Astrocyte (in vitro differentiated cells and primary cell): ENCODE measurements at places on chromosomes 5 and 9.

DNA sequence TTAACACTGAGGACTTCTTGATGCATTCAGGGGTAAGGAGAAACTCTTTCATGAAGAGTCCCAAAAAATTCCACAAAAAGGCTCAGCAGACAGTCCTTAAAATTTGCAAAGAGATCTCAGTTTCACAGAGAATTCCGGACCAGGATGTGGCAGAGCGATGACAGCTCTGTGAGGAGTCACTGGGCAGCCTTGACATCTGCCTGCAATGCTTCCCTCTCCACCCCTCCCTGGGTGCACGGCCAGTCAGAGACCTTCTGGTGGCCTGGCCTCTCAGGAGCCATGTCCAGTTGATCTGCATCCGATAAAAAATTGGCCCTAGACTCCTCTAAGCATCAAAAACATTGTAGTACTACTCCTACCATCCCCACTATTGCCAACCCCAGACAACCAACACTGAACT lies 76.8 kb downstream of the MACROH2A1 start:
- no peak for DNase-seq
- no peak overlapping the region for H3K4me3 ChIP-seq
- no peaks in the 10 kb centered on the region for H3K4me1 ChIP-seq

- DNase-seq, result no peak
- no peaks in the 10 kb centered on the region for H3K36me3 ChIP-seq
- H3K27ac ChIP-seq, result no peak overlapping the region
- no peak overlapping the region for H3K4me3 ChIP-seq
- no peaks in the 10 kb centered on the region for H3K4me1 ChIP-seq
Measured at GRCh38 chr5:152942633-152943336, 537.7 kb upstream of the NMUR2 start.

DNA sequence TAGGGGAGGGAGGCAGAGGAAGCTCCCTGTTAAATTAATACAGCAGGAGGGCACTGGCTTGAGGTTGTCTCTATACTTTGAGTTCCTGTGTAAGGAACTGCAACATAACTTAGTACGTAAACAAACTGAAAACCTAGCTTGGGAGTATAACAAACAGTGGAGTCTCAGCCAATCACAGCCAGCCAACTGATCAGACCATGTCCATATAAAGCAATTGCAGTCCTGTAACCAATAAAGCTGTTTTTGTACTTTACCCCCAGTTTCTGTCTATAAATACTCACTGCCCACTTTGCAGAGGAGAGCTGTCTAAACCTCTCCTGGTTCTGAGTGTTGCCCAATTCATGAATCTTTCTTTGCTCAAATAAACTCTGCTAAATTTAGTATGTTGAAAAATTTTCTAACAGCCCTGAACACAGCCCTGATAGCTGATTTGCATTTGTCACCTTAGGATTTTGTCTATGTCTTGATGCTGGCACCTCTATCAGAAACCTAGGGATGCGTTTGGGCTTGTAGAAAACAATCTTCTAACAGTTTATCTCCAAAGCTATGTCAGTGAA lies 39.9 kb downstream of the GDNF start:
- H3K4me3 ChIP-seq, result no peak overlapping the region
- H3K27me3 ChIP-seq, result peaks cover 2% of the 10 kb centered on the region
- no peaks in the 10 kb centered on the region for H3K36me3 ChIP-seq
- H3K27ac ChIP-seq, result no peak overlapping the region
- DNase-seq, result no peak

GRCh38 chr9:128215491-128216409 lies 12.6 kb downstream of the DNM1 start:
- no peaks in the 10 kb centered on the region for H3K27me3 ChIP-seq
- no peak overlapping the region for H3K4me3 ChIP-seq
- no peaks in the 10 kb centered on the region for H3K36me3 ChIP-seq

GRCh38 chr5:97089149-97089801 lies 53.1 kb downstream of the LIX1 start:
- DNase-seq, result no peak
- no peaks in the 10 kb centered on the region for H3K27me3 ChIP-seq
- H3K27ac ChIP-seq, result no peak overlapping the region
- no peak overlapping the region for H3K4me3 ChIP-seq
- H3K36me3 ChIP-seq, result no peaks in the 10 kb centered on the region

GRCh38 chr5:170481849-170482248 lies 22.0 kb upstream of the KCNIP1 start:
- H3K36me3 ChIP-seq, result no peaks in the 10 kb centered on the region
- no peak for DNase-seq
- no peaks in the 10 kb centered on the region for H3K27me3 ChIP-seq
- no peak overlapping the region for H3K27ac ChIP-seq
- peaks cover 15% of the 10 kb centered on the region for H3K4me1 ChIP-seq
- H3K4me3 ChIP-seq, result no peak overlapping the region

GRCh38 chr5:119074419-119074818 lies 3.5 kb downstream of the DMXL1 start:
- no peaks in the 10 kb centered on the region for H3K27me3 ChIP-seq
- no peaks in the 10 kb centered on the region for H3K36me3 ChIP-seq
- no peak overlapping the region for H3K27ac ChIP-seq
- no peak overlapping the region for H3K4me3 ChIP-seq
- no peak for DNase-seq
- H3K4me1 ChIP-seq, result peaks cover 15% of the 10 kb centered on the region

DNA sequence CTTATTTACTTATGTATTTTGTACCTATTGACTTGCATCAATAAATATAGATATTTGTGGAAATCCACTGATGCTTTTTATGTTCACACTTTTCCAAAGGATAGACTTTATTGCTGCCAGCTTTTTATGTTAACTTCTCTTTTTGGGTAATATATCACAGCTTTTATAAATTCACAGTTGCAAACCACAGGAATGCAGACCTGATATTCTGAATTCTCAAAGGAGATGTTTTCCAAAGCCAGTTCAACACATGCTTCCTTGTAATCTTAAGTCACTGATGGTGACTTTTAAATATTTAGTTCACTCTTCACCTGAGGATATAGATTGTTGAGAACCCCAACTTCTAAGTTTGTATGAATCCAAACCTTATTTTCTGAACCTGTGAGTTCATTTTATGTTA lies 223.4 kb upstream of the PRR16 start:
- no peaks in the 10 kb centered on the region for H3K4me1 ChIP-seq
- H3K27me3 ChIP-seq, result no peaks in the 10 kb centered on the region
- H3K36me3 ChIP-seq, result no peaks in the 10 kb centered on the region
- H3K27ac ChIP-seq, result no peak overlapping the region

- H3K36me3 ChIP-seq, result peaks cover 28% of the 10 kb centered on the region
- H3K4me1 ChIP-seq, result peaks cover 14% of the 10 kb centered on the region
- DNase-seq, result no peak
Measured at GRCh38 chr9:128317629-128318028, 4.6 kb downstream of the TRUB2 start.

GRCh38 chr5:80417973-80418372 lies 10.1 kb downstream of the ZFYVE16 start:
- no peak overlapping the region for H3K4me3 ChIP-seq
- no peak overlapping the region for H3K27ac ChIP-seq
- H3K27me3 ChIP-seq, result no peaks in the 10 kb centered on the region
- no peaks in the 10 kb centered on the region for H3K36me3 ChIP-seq

DNA sequence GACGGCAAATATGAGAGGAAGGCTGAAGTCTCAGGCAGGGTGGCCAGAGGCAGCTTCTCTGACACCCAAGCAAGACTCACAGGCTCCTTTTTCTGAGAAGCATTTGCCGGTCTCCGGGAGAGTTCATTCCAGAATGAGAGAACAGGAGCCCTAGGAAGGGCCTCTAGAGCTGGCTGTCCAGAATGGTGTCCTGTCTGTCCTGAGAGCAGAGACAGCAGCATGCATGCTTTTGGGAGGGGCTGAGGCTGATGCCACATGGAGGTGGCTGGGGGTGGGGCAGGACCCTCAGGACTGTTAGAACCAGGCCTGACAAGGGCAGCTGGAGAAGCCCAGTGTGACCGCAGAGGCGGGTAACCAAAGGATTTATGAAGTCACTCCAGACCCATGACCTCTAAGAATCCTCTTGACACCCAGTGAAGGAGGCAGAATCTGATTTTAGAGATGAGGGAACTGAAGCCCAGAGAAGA lies 60.0 kb downstream of the SHB start:
- H3K4me1 ChIP-seq, result peaks cover 52% of the 10 kb centered on the region
- no peaks in the 10 kb centered on the region for H3K27me3 ChIP-seq
- no peak overlapping the region for H3K4me3 ChIP-seq
- DNase-seq, result no peak
- H3K27ac ChIP-seq, result peak overlapping the region; percentile 95

- H3K4me3 ChIP-seq, result no peak overlapping the region
- no peaks in the 10 kb centered on the region for H3K27me3 ChIP-seq
- DNase-seq, result no peak
- no peaks in the 10 kb centered on the region for H3K36me3 ChIP-seq
- no peaks in the 10 kb centered on the region for H3K4me1 ChIP-seq
- no peak overlapping the region for H3K27ac ChIP-seq
Measured at GRCh38 chr5:14767735-14768507, 103.4 kb downstream of the OTULIN start.

DNA sequence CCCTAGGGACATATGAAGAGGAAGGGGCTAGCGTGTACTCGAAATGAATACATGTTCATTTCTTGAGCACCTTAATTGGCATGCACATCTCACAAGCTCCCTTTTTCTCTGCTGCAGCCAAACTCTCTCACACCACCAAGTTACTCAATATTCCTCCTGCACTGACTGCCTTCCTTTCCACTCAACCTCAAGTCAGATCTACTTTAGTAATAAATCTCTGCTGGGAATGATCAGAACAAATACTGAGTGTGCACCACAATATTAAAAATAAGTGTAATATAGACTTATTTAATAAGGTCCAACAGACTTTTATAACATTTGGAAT lies 995.8 kb upstream of the WWC1 start:
- no peaks in the 10 kb centered on the region for H3K27me3 ChIP-seq
- peaks cover 24% of the 10 kb centered on the region for H3K4me1 ChIP-seq
- H3K27ac ChIP-seq, result no peak overlapping the region
- H3K4me3 ChIP-seq, result peak overlapping the region; percentile 34
- H3K36me3 ChIP-seq, result no peaks in the 10 kb centered on the region
- peak; percentile 35 for DNase-seq

GRCh38 chr5:172920447-172920849 lies 38.8 kb upstream of the RPL26L1 start:
- H3K36me3 ChIP-seq, result peaks cover 15% of the 10 kb centered on the region
- H3K4me3 ChIP-seq, result no peak overlapping the region
- H3K4me1 ChIP-seq, result peaks cover 19% of the 10 kb centered on the region
- peak overlapping the region; percentile 98 for H3K27ac ChIP-seq
- peak; percentile 100 for DNase-seq

DNA sequence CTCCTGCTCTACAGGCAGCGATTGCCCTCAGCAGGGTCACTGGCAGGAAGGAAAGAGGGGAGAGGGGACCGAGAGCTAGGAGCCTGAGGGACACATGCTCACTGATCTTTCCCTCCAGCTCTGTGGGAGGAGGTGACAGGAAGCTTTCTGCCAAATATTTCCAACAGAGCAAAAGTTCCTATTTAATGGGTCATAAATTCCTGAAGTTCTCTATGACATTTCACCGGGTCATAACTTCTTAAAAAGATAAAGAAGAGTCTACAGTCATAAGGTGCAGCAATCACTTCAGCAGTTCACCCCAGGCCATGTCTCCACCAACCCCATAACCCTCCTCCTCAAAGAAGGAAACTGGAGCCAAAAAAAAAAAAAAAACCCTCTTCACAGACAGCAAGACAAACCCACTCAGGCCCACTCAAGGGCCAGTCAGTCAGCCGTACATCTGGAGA lies 481.1 kb downstream of the NR2F1-AS1 start:
- H3K36me3 ChIP-seq, result no peaks in the 10 kb centered on the region
- peak; percentile 20 for DNase-seq
- no peak overlapping the region for H3K4me3 ChIP-seq
- no peaks in the 10 kb centered on the region for H3K27me3 ChIP-seq
- no peak overlapping the region for H3K27ac ChIP-seq

DNA sequence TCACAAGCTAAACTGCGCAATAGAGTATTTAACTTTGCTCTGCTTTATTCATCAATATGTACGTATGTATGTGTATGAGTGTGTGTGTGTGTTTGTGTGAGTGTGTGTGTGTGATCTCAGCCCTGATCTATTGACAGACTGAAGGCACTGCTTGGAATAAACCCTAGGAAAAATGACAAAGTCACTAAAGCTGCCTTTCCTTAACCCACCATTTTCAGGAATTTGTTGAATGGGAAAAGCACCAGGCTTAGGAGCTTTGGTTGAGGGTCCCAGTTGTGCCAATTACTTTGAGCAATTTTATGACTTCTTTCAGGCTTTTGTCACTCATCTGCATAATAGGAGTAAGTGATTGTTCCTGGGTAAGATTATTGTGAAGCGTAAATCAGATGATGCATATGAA lies 108.6 kb upstream of the TLR4 start:
- no peak overlapping the region for H3K27ac ChIP-seq
- H3K4me3 ChIP-seq, result no peak overlapping the region
- H3K4me1 ChIP-seq, result no peaks in the 10 kb centered on the region

GRCh38 chr5:154215571-154216325 lies 25.2 kb downstream of the GALNT10 start:
- peaks cover 11% of the 10 kb centered on the region for H3K36me3 ChIP-seq
- DNase-seq, result no peak
- H3K27ac ChIP-seq, result no peak overlapping the region
- H3K4me3 ChIP-seq, result no peak overlapping the region
- H3K27me3 ChIP-seq, result no peaks in the 10 kb centered on the region

- no peaks in the 10 kb centered on the region for H3K4me1 ChIP-seq
- H3K36me3 ChIP-seq, result no peaks in the 10 kb centered on the region
- no peak overlapping the region for H3K4me3 ChIP-seq
- no peak for DNase-seq
Measured at GRCh38 chr9:79301551-79302391, 270.0 kb upstream of the TLE4 start.

GRCh38 chr9:101098392-101098791 lies 69.9 kb downstream of the PLPPR1 start:
- H3K27me3 ChIP-seq, result no peaks in the 10 kb centered on the region
- no peak overlapping the region for H3K4me3 ChIP-seq
- no peak overlapping the region for H3K27ac ChIP-seq
- no peaks in the 10 kb centered on the region for H3K36me3 ChIP-seq
- no peak for DNase-seq
- H3K4me1 ChIP-seq, result no peaks in the 10 kb centered on the region

GRCh38 chr9:93138171-93138764 lies 4.2 kb upstream of the NINJ1 start:
- no peak overlapping the region for H3K27ac ChIP-seq
- H3K4me1 ChIP-seq, result peaks cover 14% of the 10 kb centered on the region
- H3K27me3 ChIP-seq, result no peaks in the 10 kb centered on the region
- no peak for DNase-seq

DNA sequence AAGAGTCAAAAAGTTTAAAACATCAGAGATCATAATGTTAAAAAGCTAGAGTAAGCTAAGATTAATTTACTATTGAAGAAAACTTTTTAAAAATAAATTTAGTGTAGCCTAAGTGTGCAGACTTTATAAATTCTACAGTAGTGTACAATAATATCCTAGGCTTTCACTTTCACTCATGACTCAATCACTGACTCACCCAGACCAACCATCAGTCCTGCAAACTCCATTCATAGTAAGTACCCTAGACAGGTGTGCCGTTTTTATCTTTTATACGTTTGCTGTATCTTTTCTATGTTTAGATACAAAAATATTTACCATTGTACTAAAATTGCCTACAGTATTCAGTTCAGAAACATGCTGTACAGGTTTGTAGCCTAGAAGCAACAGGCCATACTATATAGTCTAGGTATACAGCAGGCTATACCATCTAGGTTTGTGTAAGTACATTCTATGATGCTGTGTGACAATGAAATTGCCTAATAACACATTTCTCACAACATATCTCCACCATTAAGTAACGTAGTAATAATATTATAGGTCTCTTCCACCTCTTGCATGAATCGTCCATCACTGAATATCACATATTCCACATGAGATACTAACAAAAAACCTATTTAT lies 59.2 kb downstream of the MEGF9 start:
- H3K4me3 ChIP-seq, result no peak overlapping the region
- no peaks in the 10 kb centered on the region for H3K4me1 ChIP-seq
- H3K27me3 ChIP-seq, result no peaks in the 10 kb centered on the region
- no peak overlapping the region for H3K27ac ChIP-seq
- no peaks in the 10 kb centered on the region for H3K36me3 ChIP-seq
